ENCODE measurements at places on chromosomes 3 and 15.

DNA sequence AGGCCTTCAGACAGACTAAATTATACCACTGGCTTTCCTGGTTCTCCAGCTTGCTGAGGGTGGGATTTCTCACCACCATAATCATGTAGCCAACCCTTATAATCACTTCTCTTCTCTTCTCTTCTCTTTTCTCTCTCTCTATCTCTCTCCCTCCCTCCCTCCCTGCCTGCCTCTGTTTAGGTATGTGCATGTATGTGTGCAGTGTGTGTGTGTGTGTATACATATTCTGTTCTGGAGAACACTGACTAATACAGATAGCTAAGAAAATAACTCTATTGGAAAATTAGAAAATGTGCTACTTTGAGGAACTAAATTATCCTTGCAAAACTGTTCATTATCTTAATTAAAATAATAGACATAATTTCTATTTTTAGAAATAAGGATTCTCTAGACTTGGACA lies 118.6 kb upstream of the GADL1 start:
- DNase-seq, result no peak

GRCh38 chr15:51737522-51738305 lies at the start of gene LYSMD2:
Gene LYSMD2, minus strand, starts transcription at chr15:51737655. Its CDS starts 33 bp downstream, at chr15:51737622.
- DNase-seq, result peak; percentile 69

DNA sequence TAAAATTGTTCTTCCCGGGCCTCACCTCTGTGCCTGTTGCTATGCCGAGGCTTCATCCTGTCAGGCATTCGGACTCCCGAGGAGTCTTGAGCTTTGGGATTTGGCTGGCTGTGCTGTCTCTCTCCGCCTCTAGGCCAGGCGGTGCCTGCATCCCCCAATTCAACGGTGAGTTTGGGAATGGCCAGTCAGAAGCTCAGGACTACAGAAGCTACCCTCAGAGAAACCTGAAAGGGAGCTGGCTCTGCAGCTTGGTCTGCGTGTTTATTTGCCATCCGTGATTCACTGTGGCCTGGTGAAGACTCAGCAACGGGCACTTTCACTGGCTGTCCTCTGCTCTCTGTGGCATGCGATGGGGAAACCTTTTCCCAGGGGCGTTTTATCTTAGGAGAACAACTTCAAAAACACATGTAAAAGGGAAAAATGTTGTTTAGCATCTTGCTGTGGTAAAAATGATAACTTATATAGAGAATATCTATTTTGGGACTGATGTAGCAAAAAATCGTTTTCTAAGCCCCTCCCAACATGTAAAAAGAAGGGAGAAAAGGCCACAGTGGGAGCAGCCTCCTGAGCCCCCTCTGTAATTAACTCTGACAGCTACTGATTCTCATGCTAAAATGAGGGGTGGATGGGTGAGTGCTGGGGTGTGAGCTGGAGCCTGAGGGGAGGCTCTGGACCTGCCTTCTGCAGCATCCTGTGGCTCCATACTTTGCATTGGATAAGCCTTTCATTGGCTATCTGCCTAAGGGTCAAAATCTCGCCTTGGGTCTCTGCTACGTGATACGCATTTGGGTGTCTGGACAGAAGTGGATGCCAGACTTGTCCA lies 103.4 kb upstream of the KLHL25 start:
- DNase-seq, result no peak

DNA sequence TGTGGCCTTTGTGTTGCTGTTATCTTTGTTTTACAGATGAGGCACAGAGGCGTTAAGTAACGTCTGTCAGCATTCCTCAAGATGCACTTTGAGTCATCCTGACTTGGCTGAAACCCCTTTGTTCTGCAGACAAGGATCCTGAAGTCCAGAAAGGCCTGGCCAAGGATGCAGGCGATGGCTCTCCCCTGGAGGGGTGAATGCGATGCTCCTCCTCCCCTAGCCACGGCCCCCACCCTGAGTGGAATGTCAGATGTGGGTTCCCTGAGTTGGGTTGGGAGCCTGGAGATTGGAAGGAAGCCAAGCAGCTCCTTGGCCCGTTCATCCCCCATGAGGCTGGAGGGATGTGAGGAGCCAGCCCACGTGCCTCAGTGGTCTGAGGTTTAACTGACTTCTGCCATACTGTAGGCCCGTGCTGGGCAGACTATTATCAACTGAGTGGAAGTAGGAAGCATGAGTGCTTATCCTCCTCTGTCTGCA lies 43.3 kb downstream of the POMGNT2 start:
- DNase-seq, result no peak
